ENCODE measurements at places on chromosomes 1 and 21.

DNA sequence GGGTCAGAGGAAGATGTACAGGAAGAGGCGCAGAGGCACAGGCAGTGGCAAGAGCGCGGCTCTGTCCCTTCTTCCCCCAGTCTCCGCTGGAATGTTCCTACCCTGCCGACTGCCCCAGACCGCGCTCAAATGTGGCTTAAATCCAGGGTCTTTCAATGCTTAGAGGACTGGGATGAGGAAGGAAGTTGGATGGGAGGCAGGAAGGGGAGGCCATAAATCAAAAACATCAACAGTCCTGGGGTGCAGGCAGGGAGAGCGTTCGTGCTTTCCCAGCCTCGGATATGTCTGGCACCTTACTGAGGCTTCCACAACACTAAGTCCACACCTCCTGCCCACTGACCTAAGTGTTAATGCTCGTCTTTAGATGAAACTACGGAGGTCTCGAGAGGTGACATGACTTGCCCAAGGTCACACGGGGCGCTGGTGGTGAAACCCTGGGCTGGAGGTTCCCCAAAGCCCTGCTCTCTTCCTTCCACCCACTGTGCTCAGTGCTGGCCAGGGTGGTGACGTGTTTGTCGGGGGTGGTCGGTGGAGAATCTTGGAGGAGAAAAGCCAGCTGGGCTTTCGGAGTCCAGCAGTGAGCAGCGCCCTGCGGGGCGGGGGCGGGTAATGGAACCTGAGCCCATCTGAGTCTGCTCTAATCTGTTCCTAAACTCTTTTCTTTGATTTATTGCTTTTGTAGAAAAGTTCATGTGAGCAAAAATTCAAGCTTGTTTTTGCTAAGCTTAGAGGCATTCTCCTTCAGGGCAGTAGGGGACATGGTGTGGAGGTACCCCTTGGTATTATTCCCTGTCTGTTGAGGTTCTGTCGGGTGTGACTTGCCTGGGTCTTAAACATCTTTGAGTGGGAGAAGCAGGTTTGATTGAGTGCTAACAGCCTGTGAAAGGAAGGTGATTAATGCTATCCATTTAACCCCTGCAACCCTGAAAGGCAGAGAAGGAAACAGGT lies 708 bp downstream of the CDA start:
- DNase-seq = no peak

- no peak for DNase-seq
Observed at GRCh38 chr1:101605878-101606277, 369.1 kb downstream of the S1PR1 start.

DNA sequence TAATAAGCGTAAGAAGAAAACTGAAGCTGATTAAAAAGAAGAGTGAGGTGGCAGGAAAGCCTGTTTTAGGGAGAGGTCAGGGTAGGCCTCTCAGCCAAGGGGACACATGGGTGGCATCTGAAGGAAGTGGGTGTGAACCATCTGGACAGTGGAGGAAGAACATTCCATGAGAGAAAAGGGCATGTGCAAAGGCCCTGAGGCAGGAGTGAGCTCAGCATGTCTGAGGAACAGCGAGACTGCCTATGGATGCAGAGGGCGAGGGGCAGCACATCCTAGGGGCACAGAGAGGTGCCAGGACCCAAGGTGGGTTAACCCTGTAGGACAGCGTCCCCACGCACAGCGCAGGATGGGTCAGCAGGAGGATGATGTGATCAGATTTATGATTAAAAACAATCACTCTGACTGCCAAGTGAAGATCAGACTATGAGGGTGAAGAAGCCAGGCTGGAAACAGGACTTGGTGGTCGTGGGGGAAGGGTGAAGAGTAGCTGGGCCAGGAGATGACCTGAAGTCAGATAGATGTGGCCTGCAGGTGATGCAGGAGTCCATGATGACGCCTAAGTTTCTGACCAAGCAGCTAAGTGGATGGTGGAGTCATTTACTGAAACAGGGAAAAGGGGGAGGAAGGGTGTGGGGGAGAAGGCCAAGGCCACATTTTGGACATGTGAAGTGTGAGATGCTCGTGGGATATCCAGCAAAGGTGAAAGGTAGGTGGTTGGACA lies 37.9 kb downstream of the PABPC4 start:
- DNase-seq = no peak

GRCh38 chr1:197916500-197916983 lies 630 bp upstream of the LHX9 start:
- no peak for DNase-seq

DNA sequence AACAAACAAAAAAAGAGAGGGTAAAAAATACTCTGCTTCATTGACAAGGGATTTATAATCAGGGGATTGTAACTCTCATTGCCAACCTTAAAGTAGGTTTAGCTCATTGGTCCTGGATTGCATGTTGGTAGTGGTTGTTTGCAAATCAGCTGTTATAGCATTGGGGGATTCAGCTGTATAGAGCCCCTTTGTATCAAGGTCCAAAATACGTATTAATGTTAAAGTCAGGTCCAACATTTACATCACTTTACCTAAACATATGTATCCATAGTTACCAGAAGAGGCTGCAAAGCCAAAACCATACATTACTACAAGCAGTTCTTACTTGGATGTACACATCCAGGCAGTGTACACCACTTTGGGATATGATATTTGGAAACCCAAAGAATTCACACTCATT lies 29.4 kb downstream of the RPS27 start:
- no peak for DNase-seq

GRCh38 chr1:165052936-165053335 lies 303.6 kb downstream of the LMX1A start:
- DNase-seq = no peak

DNA sequence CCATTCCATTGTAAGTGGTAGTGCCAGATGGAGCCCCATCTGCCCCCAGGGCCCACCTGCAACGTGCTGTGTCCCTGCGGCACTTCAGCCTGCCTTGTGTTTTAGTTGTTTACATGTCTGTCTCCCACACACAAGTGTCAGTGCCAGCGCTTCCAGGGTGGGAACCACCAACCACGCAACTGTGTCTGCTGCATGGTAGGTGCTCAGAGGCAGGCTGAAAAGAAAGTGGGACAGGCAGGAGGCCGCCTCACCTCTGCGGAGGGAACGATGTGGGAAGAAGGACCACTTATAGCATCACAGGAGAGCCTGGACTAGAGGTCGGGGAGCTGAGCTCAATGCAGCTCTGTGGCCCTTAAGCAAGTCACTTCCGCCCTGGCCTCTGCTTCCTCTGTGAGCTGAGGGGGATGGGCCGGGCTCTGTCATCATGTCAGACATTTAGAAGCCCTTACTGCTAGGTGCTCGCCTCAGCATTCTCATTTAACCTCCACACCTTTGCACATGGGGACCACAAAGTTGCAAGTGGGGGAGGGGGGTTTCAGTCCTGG lies 17.9 kb downstream of the SLC9A1 start:
- no peak for DNase-seq

DNA sequence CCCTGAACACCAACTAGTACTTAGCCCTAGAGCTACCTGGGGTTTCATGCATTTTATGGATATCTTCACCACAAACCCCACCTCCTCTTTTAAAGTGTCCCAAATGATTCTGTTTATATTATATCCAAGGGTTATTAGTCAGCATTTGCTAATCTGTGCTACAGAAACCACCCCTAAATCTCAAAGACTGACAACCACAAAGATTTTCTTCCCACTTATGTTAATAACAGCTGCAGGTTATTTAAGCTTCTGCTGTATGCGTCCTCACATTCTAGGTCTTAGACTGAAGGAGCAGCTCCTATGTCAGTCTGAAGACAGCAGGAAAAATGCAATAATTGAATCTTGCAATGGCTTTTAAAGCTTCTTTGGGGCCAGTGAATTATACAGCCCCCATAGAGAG lies 11.2 kb upstream of the PHC2 start:
- no peak for DNase-seq

GRCh38 chr1:109995536-109995935 lies 11.0 kb downstream of the AHCYL1 start:
- DNase-seq = no peak

GRCh38 chr1:223219846-223220610 lies 77.0 kb upstream of the TLR5 start:
- no peak for DNase-seq

- no peak for DNase-seq
Observed at GRCh38 chr1:200903793-200904192, 9.1 kb downstream of the INAVA start.

GRCh38 chr21:31599563-31599962 lies 59.9 kb upstream of the SOD1 start:
- DNase-seq = no peak

DNA sequence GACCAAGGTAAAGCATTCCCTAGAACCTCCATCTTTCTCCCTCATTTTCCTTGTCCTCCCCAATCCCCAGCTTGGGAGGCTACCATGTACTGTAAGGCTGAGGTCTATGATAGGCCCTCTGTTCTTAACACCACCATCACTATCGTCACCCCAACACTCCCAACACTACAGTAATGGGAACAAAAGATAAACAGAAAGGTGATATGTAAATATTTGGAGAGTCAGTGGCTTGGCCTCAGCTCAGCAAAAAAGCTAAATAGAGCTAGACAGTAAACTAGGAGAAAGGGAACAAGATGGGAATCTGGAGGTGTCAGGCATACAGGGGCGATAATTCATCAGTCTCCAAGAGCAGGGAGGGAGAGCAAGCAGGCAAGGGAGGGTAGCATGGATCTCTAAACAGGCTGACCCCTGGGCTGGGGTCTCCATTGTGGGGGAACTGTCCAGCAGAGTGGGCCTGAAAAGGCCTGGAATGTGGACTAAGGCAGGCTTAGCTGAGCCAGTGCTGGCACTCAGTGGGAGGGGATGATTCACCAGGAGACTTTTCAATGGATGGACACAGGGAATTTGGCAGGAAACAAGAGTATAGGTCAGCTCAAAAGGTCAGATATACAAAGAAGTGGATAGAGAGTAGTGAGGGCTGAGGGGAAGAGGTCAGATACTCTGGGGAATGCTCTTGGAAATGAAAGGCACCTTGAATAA lies 6.7 kb downstream of the WNT2B start:
- no peak for DNase-seq

DNA sequence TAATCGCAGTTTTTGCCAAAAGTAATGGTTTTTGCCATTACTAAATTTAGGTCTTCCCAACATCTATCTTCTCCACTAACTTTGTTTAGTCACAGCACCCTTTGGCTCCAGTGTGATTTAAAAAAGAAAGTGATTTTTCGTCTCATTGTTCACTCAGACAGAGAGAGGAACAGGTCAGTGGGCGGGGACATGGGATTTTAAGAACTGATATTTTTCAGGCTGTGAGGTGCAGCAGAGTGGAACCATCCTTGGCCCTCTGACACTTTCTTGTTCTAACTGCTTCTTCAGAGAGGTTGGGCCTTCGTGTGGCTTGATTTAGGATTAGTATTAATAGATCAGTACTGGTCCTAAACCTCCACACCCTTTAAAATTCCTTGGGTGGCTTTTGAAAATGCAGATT lies 38.8 kb downstream of the CASQ2 start:
- no peak for DNase-seq

DNA sequence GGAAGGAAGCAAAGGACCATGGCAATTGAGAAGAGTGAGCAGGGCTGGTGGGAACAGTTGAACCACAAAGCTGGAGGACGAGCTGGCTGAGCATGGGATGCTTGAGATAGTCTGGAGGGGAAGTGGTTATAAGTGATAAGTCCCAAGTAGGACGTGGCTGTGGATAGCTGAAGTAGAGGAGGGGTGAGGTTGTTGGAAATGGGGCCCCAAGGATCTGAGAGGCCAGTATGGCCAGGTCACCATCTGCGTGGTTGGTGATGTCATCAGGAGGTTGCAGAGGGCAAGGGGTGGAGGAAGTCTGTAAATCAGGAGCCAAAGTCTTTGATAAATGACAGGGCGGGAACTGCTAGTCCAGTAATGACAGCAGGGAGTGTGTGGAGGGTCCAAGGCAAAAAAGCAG lies 11.0 kb upstream of the REN start:
- DNase-seq = no peak

DNA sequence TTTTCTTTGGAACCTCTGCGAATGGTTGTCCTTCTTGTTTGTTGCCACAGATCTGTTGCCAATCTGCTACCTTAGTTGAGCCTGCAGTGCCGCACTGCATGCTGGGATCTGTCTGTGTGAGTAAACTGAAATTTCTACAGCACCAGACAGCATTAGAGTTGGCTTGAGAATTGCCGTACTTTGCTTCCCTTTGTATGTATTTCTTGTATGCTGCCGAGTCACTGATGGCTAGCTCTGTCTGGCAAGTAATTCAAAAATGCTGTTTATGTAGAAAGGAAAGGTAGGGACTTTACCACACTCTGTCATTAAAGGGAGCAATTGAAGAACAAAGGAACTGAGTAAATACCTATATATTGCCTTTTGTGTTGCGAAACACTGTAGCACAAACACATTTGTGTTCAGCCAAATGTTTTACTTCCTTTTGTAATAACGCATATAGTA lies 857.4 kb downstream of the USP25 start:
- DNase-seq = no peak

- DNase-seq = no peak
Observed at GRCh38 chr1:224493269-224493668, 58.7 kb upstream of the WDR26 start.

DNA sequence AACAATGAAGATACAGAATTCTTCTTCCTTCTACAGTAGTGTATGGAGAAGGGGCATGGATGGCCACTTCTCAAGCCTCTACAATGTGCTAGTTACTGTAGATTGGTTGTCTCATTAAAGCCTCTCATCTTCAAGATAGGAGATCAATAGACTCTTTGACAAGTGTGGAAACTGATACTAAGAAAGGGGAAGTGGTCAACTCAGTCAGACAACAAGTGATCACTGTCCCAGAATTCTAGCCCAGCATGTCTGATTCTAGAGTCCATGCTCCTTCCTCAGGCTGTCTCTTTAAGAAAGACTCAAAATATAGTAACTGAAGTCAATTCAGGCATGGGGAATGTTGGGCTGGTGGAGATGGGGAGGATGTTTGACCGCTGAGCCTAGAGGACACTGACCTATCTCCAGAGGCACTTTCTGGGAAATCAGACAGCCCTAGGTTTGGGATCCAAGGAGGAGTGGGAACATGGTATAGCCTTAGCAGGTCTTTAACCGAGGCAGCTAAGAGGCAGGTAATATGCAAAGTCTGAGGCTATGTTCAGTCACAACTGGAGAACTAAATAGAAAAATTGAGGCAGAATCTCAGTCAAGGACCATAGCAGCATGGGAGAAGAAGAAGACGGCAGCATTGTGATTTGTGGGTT lies 39.3 kb upstream of the EYA3 start:
- DNase-seq = no peak

DNA sequence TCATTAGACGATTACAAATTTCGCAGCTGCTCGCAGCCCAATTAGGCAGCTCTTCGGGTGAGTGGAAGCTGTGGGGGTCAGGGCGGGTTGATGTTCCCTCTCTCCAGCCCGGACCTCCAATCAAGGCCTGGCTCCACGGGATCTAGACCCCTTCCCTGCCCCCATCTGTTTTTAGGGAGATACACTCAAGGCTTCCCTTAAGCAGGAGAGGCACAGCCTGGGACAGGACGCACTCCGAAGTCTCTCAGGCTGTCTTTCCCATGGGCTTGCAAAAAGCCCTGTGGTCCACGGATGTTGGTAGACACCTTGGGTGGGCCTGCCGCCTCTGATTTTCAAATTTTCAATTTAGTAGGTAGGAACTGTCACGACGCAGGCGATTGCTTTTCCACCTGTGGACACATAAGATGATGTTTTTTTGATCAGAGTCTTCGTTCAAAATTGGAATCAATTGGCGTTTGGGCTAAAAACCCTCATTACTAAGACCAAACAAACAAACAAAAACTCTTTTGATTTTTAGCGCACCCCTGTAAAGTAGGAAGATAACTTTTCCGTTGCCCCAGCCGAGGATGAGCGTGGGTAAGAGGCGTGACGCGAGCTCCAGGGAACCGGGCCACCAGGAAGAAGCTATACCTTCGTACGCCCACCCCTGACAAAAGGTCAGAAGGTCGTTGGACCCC lies 2.5 kb upstream of the LHX8 start:
- no peak for DNase-seq

GRCh38 chr1:81317191-81317590 lies 483.5 kb upstream of the ADGRL2 start:
- DNase-seq = no peak

- DNase-seq = no peak
Observed at GRCh38 chr1:9866836-9867235, 43.1 kb upstream of the CLSTN1 start.

All from T1000 (cell line).